Foreskin fibroblast (primary cell): ENCODE measurements at places on chromosomes 4 and X.

GRCh38 chr4:121551881-121552280, 144.9 kb downstream of the ANXA5 start:
- peak; percentile 51 for DNase-seq

DNA sequence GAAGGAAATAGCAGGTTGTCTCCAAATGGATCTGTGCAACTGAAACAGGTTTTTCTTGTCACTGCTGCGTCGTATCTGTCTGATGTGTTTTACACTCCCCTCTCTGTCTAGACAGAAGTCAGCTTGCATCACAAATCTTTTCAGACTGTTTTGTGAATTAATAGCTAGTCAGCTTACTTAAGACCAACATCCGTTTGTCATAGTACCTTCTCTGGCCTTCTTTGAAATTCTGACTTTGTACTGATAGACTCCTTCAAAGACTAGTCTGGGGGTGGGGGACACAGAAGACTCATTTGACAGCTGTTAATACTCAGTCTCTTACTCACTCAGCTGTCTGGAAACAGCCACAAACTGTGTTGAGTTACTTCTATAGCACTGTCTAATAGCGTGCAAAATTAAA, 197.8 kb downstream of the PALLD start:
- no peak for DNase-seq

DNA sequence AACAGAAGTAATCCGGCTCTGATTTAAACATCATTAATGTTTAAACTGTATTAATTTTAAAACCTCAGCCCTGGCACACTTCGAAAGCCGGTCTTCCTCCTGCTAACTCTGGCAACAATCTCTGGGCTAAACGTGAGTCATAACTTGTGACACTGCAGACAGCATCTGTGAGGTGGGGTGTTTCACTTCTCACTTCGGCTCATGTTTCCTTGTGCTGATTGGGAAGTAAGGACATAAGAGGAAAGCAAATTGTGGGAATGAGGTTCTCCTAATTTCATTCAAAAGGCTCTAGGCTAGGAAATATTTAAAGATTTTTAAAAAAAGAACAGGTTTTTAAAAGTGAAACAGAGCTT, 139.9 kb upstream of the USP9X start:
- peak; percentile 79 for DNase-seq

GRCh38 chr4:139754938-139755337, 89.3 kb downstream of the MGST2 start:
- no peak for DNase-seq

DNA sequence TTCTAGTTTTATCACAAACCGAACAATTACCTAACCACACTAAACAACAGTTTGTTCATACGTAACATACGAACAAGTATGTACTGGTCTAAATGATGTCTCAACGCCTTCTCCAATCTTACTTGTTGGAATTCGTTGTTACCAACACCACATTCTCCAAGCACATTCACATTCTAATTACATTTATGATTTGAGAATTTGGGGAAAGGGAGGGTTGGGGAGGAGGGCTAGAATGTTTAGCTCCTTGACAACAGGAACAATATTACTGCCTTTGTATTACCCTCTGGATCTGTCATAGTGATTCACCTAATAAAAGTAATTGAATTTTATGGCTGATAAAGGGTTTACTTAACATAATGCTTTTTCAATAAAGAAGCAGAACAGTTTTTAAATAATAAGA, 24.4 kb downstream of the LCORL start:
- no peak for DNase-seq

DNA sequence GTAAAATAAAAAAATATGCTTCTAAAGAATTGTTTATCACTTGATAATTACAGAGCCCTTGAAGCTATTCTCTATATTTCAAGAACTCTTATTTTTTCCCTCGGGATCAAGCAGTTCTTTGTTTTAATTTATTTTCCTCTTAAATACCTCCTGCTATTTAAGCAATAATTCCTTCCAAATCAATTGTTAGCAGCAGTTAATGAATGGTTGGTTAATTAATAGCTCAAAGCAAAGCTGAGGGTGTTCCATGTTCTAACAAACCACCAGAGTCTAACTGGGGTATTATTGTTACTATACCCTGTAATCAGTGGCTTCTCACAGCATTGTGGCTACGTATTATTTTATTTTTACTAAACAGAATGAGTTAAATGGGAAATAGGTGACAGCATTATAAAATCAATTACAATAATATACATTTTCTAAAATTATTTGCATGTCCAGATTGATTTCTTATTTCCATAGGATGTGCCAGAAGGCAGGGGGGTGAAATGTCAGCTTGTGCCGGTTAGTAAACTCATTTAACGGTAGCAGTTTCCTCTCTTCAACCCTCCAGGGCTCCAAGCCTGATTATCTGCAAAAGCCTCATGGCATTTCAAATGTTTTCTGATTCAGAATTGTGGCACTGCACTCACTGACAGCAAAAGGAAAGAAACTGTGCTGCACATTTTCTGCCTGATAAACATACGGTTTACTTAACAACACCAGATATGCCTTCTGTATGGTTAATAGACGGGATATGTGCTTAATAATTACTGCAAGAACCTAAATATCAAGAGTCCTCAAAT, 286.9 kb upstream of the EMCN start:
- DNase-seq, result no peak

DNA sequence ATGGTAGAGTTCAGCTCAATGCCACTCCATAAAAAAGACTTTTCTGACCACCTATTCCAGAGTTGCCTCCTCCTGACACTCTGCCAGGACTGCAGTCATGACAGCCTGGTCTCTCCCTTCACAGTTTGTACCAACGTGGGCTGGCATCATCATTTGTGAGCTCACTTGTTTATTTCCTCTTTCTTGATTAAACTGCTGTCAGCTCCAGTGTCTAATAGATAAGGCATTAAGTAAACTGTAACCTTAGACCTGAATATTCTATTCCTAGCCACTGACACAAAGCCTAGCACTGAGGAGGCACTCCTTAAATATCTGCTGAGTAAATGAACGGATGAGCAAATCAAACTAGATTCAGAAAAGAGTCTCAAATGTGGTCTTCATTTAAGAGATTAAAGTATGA, 48.7 kb downstream of the DDX60 start:
- no peak for DNase-seq

GRCh38 chrX:129572422-129572821, 32.4 kb downstream of the OCRL start:
- DNase-seq, result no peak

- peak; percentile 68 for DNase-seq
These were observed 40.5 kb upstream of the RELL1 start for GRCh38 chr4:37726666-37727065.

DNA sequence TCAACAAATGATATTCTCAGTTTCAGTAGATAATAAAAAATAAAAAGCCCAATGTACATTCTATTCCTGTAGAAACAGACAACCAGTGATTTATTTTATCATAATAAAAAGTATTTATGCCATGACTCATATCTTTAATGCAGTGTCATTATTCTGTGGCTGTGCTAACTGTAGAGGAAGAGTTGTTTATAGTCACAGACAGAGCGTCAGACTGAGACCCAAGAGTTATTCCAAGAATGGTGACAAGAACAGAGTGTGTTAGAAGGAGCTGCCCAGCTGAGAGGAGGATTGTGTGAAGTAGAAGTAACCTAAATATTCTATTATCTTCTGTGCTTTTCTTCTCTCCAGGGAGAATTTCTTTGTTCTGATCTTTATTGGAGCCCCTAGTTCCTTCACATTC, 210.7 kb downstream of the PPP1R2C start:
- peak; percentile 0 for DNase-seq

DNA sequence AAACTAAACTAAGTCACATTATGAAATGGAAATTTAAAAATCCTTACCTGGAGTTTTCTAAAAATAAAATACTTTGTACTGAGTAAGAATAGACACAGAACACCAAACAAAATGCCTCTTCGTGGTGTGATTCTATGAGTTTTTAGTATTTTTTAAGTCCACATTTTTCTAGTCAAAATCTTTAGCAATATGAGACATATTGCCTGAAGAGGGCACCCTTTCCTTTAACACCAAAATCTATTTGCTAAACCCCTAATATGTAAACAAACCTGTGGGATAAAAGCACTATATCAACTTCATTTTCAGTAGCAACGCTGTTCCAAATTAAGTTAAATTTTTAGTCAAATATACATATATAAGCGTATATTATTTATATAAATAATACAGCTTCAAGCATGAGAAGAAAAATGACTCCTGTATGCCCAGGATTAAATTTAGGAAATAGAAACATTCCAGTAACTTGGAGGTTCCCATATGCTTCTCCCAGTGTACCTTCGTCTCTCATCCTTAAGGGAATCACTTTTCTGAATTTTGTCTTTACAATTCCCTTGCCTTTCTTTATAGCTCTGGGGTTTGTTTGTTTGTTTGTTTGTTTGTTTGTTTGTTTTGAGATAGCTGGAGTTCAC, 23.0 kb upstream of the PGM2 start:
- peak; percentile 23 for DNase-seq

DNA sequence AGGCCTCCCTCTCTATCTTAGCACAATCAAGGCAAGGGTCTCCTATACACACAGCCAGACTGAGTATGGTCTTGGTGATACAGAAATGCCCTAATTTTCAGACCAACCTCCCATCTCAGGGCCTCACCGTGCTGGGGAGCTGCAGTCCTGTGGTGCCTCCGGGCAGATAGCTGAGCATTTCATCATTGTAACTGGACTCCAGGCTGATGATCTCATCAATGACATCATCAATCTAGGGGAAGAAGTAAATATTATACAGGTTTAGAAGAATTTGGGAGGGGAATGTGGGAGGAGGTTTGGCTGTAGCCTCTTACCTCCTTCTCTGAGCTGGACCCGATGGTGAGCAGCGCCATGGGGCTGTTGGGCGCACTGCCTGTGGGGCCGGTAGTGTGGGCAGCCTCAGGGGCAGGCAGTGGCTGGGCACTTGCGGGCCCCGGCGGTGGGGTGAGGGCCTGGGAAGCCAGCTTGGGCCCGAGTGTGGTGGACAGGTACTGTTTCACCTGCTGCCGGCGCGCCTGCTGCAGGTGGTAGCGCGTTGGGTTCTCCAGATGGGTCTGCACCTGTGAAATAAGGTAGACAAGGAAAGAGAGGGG, 5.2 kb downstream of the TFE3 start:
- peak; percentile 48 for DNase-seq

GRCh38 chr4:141676087-141676670, 39.8 kb downstream of the IL15 start:
- no peak for DNase-seq
